Activated naive CD4-positive, alpha-beta T cell treated with anti-CD3 and anti-CD28 coated beads, Interleukin-2, amount 10 ng/mL, durations not matched to agents 7 days and 5 days (primary cell): ENCODE measurements at places on chromosomes 1 and 21.

DNA sequence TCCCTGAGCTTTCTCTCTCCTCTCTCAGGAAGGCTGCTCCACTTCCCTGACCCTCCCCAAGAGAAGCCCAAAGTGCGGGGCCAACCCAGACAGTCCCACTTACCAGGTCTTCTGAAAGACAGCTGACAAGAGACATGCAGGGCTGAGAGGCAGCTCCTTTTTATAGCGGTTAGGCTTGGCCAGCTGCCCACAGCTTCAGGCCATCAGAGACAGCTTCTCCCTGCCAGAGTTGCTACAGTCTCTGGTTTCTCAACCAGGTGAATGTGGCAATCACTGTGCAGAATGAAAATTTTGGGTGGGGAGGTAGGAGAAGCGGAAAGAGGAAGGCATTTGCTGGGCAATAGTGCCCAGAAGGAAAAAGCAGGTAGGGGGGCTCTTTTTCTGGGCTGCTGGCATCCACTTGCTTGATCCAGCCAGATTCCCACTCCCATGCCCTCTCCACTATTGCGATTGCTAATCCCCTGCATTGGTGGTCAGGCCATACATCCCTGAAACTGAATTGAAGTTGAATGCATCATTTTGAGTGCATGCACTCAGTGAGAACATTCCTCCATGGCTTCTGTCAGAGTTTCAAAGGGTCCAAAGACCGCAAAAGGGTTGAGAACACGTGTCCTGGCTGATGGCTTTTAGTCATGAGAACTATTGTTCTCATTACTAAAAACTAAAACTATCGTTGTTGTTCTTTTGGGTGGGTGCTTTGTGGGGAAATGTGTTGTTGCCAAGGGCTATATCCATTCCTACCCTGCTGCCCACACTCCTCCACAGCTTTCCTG is at the start of gene S100A8:
TSS of gene S100A8 (minus strand) at position 136 of the 773 bp plus-strand sequence. CDS start 538 bp downstream, outside the sequence.
- no peak for DNase-seq

- DNase-seq, result no peak
Observed at GRCh38 chr1:91872000-91872399, 14.0 kb downstream of the TGFBR3 start.

GRCh38 chr1:199861020-199861795 is 166.3 kb upstream of the NR5A2 start:
- DNase-seq, result no peak

- DNase-seq, result no peak
Observed at GRCh38 chr1:64535938-64536835, 66.3 kb downstream of the CACHD1 start.

GRCh38 chr1:201882665-201883132 is 6.0 kb upstream of the SHISA4 start:
- no peak for DNase-seq

DNA sequence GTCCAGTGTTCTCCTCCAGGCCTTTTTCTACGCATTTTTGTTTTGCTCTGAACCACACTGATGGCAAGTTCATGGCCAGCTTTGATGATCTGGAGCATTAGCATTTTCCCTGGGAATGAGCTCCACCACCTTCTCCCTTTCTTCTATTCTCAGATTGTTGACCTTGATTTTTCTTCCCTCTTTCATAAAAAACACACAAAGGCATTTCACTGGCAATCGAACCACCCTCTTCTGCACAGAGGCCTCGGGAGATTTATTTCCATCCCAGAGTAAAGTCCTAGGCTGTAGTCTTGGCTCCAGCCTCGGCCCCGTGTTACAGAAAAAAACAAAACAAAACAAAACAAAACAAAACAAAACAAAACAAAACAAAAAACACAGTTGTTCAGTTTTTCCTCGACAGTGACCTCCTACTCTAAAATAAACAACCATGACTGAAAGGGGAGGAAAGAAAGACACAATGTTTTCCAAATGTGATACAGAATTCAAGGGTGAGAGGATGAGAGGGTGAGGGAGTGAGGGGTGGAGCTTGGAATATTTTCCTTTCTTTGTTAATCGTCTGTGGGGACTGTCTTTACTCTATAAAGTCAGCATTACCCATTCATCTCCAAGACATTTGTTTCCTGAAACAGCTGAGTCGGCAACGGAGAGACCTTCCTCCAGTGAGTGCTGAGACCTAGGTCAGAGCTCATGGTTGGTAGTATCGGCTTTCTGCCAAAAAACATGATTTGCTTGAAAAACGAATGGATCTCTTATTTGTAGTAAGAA is 29.8 kb upstream of the RNF186 start:
- no peak for DNase-seq

GRCh38 chr1:164557270-164557669 is 1.7 kb upstream of the PBX1 start:
- no peak for DNase-seq

- no peak for DNase-seq
Observed at GRCh38 chr1:228403231-228403631, 3.4 kb downstream of the TRIM11 start.

- no peak for DNase-seq
Observed at GRCh38 chr1:15331180-15331579, 78.5 kb upstream of the EFHD2 start.

DNA sequence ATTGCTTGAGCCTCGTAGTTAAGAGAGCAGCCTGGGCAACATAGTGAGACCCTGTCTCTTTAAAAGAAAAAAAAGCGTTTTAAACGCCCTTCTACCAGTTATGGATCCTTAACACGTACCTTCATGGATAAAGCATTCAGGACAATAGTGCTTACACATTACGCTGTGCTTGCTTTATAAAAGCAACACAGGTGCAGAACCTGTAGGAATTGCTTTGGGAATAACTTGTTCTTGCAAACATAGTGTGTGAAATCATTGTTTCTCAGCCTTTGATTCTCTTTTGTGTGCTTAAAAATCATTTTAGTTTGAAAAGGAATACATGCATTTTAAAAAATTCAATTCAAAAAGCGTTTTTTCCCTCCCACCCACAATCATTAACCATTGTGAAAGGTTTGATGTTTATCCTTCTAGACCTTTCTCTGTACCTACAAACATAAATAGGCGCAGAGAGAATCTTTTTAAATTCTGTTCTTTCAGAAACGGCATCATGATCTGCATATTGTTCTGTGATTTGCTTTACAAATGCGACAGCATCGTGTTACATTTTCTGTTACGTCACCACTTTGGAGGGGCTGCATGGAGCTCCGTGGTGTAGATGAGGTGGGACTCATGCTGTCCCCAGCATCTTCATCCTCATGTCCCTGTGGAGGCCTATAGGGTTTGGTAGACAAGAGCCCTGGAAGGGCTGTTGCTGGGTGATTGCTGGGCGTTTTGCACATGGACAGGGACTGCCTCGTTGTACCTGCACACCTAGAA is 54.6 kb downstream of the SPSB1 start:
- no peak for DNase-seq

DNA sequence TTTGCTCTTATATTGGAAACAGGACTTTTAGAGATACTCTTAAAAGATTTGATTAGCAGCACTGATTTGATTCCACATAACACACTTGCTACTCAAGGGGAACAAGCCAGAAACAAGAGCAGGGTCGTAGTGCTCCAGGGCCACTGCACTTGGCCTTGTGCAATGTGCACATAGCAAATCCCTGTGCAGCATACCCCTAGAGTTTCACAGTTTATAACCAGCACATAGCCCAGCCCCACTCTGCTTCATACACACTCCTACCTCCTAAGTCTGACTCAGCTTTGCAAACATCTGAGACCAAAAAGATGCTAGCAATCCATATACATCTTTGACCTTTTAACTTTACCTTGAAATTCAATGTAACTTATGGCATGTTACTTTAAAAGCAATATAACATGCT is 157.6 kb downstream of the VAV3 start:
- no peak for DNase-seq

DNA sequence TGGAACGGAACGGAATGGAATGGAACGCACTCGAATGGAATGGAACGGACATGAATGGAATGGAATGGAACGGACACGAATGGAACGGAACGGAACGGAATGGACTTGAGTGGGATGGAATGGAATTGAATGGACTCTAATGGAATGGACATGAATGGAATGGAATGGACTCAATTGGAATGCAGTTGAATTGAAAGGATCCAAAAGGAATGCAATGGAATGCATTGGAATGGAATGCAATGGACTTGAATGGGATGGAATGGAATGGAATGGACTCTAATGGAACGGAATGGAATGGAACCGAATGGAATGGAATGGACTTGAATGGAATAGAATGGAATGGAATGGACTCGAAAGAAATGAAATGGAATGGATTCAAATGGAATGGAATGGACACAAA is 102.4 kb upstream of the OR4F16 start:
- no peak for DNase-seq

- peak; percentile 48 for DNase-seq
Observed at GRCh38 chr1:20100632-20101355, 18.5 kb downstream of the PLA2G2D start.

DNA sequence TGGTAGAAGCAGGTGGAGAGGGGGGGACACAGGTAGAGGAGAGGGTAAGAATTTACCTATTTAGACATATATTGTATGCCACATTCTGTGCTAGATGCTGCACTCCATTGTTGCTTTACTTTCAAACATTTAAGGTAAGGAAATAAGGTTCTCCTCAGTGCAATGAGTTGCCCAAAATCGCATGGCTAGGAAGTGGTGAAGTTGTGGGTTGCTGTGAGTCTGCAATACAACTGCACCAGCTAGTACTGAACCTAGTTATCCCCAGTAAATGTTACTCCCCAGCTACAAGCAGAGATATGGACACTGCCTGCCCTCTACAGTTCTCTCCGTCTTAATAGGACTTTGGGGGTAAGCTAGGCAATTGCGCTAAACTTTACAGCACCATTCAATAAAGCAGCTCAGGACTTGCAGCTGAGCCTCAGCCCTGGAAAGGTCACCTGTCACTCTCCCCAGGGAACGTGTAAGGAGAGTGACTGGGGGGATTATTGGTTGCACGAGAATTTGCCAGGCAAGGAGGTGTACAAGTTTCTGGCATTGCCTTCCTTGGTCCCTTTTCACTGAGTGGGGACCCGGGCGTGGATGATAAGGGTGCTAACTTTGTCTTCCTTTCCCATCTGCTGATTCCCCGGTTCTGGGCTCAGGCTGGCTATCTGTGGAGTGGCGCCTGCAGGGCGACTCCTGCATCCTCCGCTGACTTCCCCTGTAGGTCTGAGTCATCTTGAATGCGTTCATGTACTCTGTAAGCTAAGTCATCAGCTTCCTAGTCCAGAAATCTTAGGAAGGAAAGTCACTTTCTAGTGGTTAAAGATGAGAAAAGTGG is 71.3 kb upstream of the CNTN2 start:
- no peak for DNase-seq

- DNase-seq, result no peak
Observed at GRCh38 chr1:193212637-193213036, 26.2 kb upstream of the B3GALT2 start.

- no peak for DNase-seq
Observed at GRCh38 chr1:75969550-75969949, 37.3 kb upstream of the ASB17 start.

- no peak for DNase-seq
Observed at GRCh38 chr1:240591564-240591963, 20.4 kb downstream of the GREM2 start.

DNA sequence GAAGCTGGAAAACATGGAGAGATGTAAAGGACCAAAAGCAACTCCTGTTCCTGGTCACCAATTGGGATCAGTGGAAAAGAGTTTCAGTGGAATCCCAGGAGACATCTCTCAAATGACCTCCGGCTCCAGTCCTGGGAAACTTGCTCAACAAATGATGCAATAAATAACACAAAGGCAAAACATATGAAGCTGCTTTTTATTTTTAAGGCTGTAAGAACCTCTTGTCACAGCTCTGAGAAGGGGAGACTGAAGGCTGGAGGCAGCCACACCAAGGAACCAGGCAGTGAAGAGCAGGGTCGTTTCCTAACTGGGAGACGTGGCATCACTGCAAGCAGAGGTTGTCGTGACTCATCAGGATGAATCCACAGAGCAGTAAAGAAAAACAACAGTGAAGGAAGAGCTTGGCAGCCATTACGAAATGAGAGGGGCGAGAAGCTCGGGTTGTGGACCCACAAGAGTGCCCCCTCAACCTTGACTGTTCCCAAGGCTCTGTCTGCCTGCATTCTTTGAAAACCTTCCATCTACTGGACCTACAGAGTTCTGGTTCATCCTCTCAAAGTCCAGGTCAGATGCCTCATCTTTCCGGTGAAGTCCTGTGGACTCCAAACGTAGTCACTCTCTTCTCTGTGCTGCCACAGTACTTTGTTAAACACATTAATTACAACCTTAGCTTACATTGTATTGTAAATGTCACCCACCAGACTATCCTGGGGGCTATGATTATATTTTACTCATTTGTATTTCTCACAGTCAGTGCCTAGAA is 32.1 kb downstream of the JAK1 start:
- DNase-seq, result no peak

DNA sequence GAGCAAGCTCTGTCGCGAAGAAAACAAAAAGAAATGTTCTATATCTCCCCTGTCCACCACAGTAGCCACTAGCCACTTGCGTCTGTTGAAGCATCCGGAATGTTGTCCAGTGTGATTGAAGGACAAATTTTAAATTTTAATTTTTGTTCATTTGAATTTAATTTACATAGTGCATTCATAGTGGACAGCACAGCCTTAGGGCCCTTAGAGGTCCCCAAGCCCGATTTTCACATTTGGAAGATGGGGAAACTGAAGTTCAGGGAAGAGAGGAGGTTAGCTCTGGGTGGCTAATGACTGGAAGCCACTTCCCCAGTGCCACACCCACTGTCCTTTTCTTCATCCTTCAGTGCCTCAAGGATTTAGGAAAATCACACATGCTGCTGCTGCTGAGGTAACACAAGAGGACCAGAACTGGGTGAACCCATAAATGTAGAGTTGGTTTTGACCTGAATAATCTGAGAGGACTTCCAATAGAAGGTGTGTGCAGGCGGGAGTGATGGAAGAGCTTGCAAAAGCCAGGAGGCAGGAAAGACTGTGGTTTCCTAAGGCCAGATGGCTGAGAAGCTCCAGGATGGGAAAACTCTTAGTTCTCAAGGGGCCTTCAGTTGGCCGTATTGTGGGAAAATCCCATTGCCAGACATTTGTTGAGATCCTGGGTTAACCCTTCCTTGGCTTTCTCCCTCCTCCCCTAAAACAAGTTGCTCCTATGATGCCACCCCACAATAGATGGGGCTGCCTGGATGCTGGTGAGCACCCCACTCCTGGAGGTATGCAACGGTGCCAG is 49.5 kb downstream of the TRIM11 start:
- no peak for DNase-seq

- DNase-seq, result no peak
Observed at GRCh38 chr1:33123266-33123665, 42.3 kb downstream of the AZIN2 start.

GRCh38 chr21:41361053-41361785 is 608 bp upstream of the MX2 start:
- DNase-seq, result no peak

DNA sequence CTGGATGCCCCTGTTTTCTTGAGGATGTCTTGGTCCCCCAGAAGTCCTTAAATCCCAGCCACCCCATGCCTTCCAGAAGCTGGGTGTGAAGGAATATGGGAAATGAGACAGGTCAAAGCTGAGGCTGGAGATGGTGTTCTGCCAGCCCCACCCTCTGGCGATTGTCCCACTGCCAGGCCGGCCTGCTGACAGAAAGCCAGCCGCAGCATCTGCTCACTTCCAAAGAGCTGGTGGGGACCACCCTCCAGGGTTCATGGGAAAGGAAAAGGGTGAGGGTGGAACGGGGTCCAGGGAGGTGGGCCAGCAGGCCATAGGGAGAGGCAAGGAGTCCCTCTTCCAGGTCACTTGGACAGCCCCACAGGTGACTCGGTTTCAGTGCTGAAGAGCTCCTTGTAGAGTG is 1.9 kb upstream of the LINGO4 start:
- no peak for DNase-seq

- DNase-seq, result no peak
Observed at GRCh38 chr1:154831462-154831861, 38.6 kb downstream of the KCNN3 start.
